ENCODE measurements at places on chromosomes 1 and 21. TPM values are rescaled to one million over a fixed set of nuclear protein-coding genes. Genes with fewer than 3 reads are reported as not detected.

DNA sequence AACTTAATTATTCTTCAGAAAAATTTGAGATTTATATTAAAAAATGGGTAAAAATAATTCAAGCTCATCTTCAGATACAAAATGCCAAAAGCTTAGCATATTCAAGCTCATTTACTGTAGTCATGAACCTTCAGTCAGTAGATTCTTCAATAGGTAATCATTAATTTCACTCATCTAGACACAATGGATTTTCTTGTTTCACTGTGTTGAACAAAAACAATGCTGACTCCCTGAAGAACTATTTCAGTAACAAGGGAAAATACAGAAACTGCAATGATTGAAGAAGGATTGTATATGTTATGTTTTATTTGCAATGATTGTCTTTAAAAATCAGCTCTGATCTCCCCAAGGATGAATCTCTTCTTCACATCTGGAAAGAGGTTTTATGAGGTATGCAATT, 9.2 kb upstream of the HOOK1 start:
- no peak for DNase-seq

GRCh38 chr1:184163674-184164465, 112.3 kb downstream of the TSEN15 start:
- DNase-seq = peak; percentile 20

LENEP gene
- 1.8 TPM for total RNA-seq

HHAT gene
- total RNA-seq = 0.67 TPM

DNA sequence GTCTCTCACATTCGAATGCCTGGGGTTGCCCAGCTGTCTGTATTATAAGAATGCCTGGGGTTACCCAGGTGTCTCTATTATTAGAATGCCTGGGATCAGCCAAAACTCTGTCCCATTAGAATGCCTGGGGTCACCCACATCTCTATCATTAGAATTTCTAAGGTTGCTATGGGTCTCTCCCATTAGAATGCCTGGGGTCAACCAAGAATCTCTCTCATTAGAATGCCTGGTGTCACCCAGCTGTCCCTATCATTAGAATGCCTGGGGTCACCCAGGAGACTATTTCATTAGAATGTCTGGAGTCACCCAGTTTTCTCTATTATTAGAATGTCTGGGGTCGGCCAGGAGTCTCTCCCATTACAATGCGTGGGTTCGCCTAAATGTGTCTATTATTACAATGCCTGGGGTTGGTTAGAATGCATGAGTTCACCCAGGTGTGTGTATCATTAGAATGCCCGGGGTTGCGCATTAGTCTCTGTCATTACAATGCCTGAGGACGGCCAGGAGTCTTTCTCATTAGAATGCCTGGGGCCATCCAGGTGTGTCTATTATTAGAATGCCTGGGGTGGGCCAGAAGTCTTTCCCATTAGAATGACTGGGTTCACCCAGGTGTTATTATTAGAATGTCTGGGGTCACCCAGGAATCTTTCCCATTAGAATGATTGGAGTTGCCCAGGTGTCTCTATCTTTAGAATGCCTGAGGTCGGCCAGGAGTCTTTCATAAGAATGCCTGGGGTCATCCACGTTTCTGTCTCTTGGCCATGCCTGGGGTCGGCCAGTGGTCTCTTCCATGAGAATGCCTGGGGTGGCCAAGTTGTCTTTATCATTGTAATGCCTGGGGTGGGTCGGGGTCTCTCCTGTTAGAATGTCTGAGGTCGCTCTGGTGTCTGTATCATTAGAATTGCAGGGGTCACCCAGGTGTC, 59.6 kb downstream of the RNF187 start:
- DNase-seq = no peak

PLEKHG5 gene
- total RNA-seq = 1.8 TPM

TSTD1 gene
- 43.3 TPM for total RNA-seq

GSTM1 gene
- total RNA-seq = 77.4 TPM

- DNase-seq = no peak
These were observed 92.2 kb downstream of the GRIK3 start for GRCh38 chr1:36942148-36942547.

DNA sequence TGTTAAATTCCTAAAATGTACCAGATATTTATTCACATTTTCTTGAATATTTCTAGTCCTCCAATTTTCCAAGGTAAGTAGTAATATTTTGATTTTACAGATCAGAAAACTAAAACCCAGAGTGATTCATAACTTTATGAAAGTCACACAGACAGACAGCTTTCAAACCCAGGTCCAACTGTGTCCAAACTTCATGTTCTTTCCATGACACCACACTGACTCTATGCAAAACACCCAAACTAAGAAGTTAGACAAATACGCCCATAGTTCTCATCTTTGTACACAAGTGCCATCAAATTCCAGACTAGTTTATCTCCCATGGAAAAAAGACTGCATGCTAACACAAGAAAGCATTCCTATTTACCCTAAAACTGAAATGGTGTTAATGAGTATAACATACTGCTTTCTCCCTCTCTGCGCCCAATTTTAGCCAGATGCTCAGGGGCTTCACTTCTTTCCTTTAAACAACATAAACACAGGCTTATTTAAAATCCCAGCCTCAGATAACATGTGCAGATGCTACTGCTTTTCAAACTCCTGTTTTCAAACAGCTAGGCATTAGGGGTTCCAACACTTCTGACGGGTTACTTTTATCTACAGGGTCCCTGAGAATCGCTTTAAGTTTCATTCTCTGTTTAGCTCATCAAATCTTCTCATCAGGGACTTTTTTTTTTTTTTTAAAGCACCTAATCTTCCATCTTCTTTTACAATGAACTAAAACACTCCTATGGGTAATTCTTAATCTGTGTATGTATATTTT, 44.6 kb downstream of the WASF2 start:
- no peak for DNase-seq
